ENCODE measurements at places on chromosomes 6 and 20.

DNA sequence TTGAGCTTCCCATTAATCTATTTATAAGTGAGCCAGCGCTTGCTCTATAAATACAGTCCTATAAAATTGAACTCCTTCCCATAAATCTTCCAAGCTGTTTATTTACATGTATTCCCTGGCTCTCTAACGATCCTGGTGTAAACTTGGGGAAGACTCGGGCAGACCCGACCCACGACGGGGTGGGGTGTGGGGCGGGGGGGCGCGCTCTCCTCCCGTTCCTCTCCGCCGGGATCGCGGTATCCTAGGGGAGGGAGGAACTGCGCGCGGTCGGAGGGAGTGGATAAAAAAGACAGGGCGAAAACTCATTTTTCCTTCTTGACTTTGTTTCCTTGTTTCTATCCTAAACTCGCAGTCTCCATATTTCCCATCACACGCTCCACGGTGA is 31.1 kb downstream of the TFAP2B start:
- DNase-seq = peak; percentile 37

DNA sequence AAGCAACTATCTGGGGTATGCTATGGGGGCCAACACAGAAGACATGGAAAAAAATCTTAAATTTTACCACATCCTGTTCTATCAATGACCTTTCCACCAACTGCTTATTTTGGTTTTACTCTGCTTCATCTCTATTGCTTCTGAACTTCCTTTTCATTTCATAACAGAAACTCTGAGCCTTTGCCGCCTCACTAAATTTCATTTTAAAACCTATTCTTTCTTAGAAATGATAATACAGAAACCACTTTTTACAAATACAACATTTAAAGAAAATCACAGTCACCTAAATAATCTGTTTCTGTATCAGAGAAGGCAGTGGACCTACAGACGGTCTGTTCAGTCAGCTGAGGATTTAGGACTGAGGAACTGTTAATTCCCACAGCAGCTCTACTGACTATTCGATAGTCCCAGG is 117.5 kb downstream of the KCNQ5 start:
- no peak for DNase-seq

GRCh38 chr6:4506223-4506622 is 270.0 kb upstream of the CDYL start:
- DNase-seq = no peak

- no peak for DNase-seq
These were observed 34.3 kb upstream of the QKI start for GRCh38 chr6:163380216-163380615.

GRCh38 chr20:37764333-37764935 is 70.6 kb downstream of the CTNNBL1 start:
- DNase-seq = no peak

- DNase-seq = no peak
These were observed 35.8 kb upstream of the SHLD1 start for GRCh38 chr20:5714261-5715041.

DNA sequence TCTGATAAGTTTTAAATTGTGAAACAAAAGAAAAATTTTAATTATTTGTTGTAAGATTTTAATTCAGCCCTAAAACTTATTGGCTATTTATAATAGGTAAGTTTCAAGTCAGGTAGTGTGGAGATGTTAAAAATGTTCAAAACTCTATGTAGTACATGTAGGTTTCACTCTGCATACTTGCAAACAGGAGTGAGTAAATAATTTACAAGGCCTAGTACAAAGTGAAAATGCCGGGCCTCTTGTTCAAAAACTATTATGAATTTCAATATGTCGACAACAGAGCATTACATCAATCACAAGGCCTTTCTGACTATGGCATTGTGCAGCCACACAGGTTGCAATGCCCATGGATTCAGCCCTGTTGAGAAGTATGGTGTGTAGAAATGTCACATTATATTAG is 80.9 kb upstream of the GRIK2 start:
- DNase-seq = no peak

DNA sequence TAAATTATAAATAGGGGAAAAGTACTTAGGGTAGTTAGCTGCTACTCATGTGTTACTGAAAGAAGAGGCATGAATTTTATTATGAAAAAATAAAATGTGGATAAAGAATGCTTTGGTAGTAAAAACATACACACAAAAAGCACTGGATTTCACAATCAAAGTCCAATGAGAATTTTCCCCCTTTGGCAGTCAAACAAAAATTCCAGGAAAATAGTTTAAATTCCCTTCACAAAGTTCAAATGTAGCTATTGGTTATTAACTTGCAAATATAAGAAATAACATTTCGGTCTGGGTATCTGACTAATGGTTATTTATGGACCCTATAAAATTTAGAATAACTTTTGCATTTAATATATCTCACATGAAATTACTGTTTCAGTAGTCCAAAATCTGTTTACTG is 210.4 kb downstream of the FOXC1 start:
- DNase-seq = no peak

GRCh38 chr6:24689964-24690363 is 23.1 kb downstream of the ACOT13 start:
- DNase-seq = no peak

DNA sequence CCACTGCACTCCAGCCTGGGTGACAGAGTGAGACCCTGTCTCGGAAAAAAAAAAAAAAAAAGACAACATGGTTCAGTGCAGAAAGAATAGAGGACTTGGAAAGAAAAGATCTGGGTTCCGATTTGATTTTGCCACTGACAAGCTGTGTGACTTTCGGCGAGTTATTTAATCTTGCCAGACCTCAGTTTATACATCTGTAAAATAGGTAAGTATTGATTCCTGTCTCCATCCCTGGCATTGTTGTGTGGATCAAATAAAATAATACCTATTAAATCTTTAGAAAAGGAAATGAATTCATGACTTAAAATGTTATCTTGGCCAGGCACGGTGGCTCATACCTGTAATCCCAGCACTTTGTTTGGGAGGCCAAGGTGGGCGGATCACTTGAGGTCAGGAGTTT is 7.0 kb downstream of the ITCH start:
- DNase-seq = no peak

DNA sequence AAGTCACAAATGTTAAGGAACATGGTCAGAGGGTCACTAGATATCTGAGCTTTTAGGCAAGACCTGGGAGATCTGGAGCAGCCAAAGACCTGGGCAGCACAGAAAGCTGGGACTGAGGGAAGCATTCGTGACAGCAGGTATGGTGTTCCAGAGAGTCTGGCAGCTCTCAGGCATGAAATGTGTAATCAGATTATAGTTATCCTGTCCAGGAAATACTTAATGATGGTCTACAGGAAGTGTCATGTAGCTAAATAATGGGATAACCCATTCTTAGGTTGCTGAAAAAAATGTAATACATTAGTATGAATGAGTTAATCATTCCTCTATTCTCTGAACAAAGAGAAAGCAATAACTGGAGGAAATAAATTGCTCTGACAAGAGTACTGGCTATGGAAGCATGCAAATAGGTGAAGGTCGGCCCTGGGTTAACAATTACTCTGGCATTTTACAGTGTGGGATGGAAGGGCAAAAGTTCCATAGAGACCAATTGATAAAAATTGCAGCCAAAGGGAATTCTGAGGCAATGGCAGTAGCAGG is 740.5 kb downstream of the CBLN4 start:
- no peak for DNase-seq

DNA sequence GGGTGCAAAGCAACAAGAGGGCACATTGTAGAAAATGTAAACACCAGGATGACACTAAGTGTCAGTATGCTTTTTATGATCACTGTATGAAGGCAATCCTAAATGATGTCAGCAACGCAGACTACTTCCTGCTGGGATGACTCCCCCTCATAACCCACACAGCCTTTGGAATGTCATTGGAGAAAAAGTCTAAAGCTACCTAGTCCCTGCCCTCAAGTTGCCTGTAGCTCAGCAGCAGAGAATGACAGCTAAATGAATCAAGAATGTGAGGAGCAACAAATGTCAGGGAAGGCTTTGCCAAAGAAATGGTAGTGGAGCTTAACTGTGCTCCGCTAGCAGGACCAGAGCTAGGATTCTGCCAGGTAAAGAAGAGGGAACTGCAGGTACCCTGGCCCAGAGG is 555.6 kb downstream of the CD83 start:
- DNase-seq = no peak

GRCh38 chr6:107115695-107116327 is 496 bp upstream of the BEND3 start:
- DNase-seq = no peak

- no peak for DNase-seq
These were observed 107.3 kb downstream of the TINAG start for GRCh38 chr6:54415517-54415916.

DNA sequence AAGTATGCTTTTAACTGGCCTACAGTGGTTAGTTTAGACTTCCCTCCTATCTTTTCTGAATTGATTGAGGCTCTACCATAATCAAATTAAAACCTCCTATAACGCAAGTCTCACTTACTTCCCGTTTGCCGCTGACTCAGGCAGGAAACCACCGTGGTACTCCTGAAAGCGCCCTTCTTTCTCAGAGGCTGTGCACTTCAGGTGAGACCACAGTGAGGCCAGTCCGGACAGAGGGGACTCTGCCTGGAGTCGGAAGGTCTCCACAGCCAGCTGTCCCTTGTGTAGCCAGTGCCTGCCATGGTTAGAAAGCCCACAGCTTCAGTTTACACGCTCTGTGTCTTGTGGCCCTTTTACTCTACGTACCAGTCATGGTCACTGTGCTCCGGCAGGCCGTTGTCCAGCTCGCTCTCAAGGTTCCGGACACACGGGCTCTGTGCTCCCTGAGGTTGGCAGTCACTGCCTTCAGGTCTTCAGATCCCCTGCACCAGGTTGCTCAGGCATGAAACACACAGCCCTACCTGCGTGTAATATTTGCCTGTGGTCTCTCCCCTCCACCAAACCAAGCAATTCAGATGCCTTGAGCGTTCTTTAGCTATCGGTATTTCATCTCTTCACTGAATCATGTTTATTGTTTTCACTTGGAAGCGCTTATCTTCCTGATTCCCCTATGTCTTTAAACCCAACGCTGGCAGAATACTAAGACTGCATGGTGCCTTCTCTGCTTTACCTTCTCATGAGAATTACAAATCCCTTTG is 178.8 kb downstream of the SMOC2 start:
- DNase-seq = no peak

DNA sequence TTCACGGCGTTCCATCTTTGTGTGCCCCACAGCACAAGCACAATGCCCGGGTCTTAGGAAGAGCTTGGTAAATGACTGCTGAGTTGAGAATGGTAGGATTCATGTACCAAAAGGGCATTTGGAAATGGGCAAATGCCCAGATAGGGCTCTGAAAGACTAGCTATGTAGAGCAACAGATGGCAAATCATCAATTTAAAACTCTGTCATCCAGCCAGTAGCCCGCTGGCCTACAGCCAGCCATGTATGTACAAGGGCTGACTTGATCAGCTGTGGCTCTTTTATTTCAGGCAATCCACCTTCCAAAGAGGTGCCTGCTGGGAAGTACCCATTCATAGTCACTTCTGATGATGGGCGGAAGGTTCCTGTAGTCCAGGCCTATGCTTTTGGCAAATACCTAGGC is 35.1 kb downstream of the NT5E start:
- DNase-seq = no peak

- DNase-seq = no peak
These were observed 506.6 kb upstream of the MAN1A1 start for GRCh38 chr6:119856136-119856535.

GRCh38 chr6:6724539-6725467 is 136.3 kb downstream of the LY86 start:
- peak; percentile 46 for DNase-seq

GRCh38 chr6:158040804-158041347 is 59.2 kb downstream of the SYNJ2 start:
- no peak for DNase-seq

DNA sequence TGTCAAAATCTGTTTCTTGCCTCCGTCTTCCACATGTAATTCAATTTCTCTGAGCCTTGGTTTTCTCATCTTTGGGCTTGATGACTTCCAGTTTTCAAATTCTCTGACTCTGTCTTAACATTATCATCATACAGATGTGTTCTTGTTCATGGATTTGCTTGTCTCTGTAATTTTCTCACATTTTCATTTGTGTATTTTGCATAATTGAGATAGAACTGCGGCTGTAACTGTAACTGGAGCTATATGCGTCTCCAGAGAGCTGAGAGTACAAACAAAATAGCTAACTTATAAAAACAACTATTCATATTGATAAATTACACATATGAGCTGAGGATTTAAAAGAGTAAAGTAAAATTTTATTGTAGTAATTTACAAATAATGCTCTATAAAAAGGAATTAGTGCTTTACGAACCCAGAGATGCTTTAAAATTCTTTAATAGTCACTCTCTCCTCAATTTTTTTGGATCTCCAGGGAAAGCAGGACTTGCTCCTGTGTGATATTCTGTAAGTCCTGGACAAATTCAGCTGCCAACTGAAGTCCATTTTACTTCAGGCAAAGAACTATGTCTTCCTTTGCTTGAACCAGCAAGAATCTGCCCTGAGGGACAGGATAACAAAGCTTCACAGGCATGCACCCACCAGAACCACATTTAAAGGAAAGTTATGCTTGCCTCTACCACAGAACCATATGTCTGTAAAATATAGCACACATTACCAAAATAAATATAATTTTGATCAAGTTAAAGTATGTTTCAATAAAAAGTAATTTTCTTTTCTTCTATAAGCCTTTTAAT is 288.3 kb downstream of the KHDC1L start:
- no peak for DNase-seq

DNA sequence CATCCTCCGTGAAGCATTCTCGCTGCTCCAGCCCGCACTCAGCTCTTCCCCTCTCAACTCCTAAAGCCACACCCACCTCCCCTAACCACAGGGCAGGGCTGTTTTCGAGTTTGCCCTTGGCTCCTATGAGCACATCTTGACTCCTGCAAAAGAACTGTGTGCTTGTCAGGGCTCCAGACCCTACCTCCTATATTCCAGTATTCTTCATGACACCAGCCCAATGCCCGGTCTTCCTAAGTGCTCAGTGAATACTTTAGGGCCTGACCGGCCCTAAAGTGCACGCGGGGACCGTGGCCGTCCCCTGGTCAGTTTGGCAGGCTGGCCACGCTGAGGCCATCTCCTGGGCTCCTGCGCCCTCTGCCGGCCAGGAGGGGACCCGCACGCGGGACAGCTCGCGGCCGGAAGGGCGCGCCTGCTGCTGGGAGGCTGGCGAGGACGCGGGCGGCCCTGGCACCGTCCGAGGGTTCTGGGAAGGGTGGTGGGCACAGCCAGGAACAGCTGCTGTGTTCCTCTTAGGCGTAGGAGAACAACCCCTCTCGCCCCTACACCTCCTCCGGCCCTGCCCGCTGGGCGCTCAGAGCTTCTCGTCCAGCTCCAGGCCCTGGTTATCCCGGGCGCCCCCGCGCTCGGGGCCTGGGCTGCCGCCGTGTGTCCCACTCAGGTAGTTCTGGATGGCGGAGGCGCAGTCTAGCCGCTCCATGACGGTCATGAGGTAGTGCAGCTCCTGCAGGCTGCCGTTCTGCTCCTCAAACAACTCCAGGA is 11.0 kb downstream of the UNC5CL start:
- DNase-seq = no peak

GRCh38 chr6:87729965-87730719 is 28.1 kb upstream of the AKIRIN2 start:
- no peak for DNase-seq

GRCh38 chr20:36493051-36493800 is 48.1 kb upstream of the MYL9 start:
- no peak for DNase-seq
